ENCODE measurements at places on chromosomes 16 and 17. TPM values are rescaled to one million over a fixed set of nuclear protein-coding genes. Genes with fewer than 3 reads are reported as not detected.

GRCh38 chr17:66702106-66702936, 132.6 kb upstream of the CACNG5 start:
- no peak overlapping the region for H3K4me3 ChIP-seq
- H3K27ac ChIP-seq: peak overlapping the region; percentile 3
- peaks cover 18% of the 10 kb centered on the region for H3K36me3 ChIP-seq
- peaks cover 26% of the 10 kb centered on the region for H3K4me1 ChIP-seq
- no peak for DNase-seq
- no peaks in the 10 kb centered on the region for H3K27me3 ChIP-seq

DNA sequence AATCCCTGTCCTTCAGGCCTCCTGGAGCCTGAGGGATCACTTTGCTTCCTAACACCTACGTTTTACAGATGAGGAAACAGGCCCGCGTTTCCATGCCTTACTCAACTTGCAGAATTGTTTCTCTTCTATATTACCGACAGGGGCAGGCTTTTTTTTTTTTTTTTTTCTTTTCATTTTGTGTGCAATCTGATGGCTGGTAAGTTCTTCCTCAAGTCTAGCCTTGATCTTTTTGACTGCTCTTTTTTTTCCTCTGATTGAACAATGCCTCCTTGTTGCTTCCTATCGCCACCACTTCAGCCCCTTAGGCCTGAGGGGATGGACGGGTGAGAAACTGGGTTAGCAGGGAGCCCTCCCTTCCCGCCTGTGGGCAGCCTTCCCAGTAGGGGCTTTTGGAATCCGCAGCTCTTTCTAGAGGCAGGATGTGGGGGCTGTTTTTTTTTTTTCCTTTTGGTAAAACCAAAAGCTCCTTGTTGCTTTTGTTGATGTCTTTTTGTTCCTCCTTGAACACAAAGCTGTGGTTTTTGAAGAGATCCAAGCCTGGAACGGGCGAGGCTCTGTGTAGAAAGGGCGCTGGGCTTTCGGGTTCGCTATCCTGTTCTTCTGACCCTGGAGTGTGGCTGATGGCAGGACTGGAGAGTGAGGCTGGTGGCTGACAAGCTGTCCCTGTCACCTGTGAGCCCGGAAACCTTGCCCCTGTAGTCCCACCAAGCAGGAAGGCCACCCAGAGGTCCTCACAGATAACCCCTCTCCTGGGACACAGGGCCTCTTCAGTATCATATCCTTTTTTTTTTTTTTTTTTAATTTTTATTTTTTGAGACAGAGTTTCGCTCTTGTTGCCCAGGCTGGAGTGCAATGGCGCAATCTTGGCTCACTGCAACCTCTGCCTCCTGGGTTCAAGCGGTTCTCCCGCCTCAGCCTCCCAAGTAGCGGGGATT, 14.0 kb downstream of the LASP1 start:
- peaks cover 6% of the 10 kb centered on the region for H3K36me3 ChIP-seq
- H3K4me1 ChIP-seq: peaks cover 87% of the 10 kb centered on the region
- H3K27me3 ChIP-seq: no peaks in the 10 kb centered on the region
- peak overlapping the region; percentile 96 for H3K27ac ChIP-seq

CD300LB gene
- not detected for total RNA-seq

TOP3A gene
- 90.6 TPM for total RNA-seq

SMIM36 gene
- not detected for total RNA-seq

DNA sequence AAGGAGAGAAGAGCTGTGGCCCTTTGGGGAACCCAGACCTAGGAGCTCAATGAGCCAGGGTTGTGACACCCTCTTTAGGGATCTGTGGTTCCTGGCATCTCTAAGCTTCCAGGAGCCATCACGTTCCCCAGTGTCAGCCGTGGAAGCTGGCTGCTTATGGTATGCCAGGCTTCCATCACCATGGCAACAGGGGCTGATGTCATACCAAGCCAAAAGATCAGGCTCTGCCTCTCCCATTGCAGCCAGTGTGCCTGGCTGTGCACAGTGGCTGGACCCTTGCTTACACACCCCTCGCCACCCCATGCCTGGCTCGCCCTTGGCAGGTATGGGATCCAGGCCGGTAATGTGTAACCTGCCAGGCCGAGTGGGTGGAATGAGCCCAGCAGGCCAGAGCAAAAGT, 91.1 kb downstream of the SSH2 start:
- H3K36me3 ChIP-seq: no peaks in the 10 kb centered on the region
- H3K27me3 ChIP-seq: no peaks in the 10 kb centered on the region
- H3K27ac ChIP-seq: no peak overlapping the region
- no peak overlapping the region for H3K4me3 ChIP-seq

LDHD gene
- 0.43 TPM for total RNA-seq

C16orf54 gene
- 23.7 TPM for total RNA-seq

NME3 gene
- total RNA-seq: 55.0 TPM

CHST6 gene
- 0.07 TPM for total RNA-seq

DNA sequence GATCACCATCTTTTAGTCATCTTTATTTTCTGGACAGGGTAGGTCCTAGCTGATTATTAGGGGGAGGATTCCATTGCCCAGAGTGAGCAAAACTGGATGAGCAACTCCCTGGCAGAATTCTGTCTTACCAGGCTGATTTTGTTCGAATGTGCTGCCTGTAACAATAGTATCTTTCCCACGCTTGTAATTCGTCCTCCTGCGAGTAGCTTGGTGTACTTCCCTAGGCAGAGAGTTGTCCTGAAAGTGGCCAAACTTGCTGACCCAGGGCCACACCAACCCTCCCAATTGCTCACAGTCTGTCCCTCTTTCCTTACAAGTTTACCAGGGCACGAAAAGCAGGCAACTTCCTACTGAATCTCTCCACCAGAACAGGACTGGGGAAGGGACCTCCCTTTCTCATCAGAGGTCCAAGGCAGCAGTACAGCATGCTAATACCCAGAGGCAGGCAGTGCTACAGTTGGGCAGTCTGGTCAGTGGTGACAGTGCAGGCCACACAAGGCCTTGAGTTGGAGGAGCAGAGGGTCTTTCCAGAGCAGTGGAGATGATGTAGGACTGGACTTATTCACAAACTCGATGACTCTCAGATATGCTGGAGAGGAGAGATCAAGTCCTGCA, 67.8 kb upstream of the NLK start:
- H3K27me3 ChIP-seq: no peaks in the 10 kb centered on the region
- no peak overlapping the region for H3K27ac ChIP-seq
- H3K36me3 ChIP-seq: no peaks in the 10 kb centered on the region
- H3K4me1 ChIP-seq: no peaks in the 10 kb centered on the region
- H3K4me3 ChIP-seq: no peak overlapping the region

- peak overlapping the region; percentile 40 for H3K4me3 ChIP-seq
- H3K4me1 ChIP-seq: peaks cover 71% of the 10 kb centered on the region
- no peaks in the 10 kb centered on the region for H3K27me3 ChIP-seq
- H3K27ac ChIP-seq: peak overlapping the region; percentile 92
- no peak for DNase-seq
Measured at GRCh38 chr16:27429981-27430441, 28.0 kb downstream of the IL21R start.

DNA sequence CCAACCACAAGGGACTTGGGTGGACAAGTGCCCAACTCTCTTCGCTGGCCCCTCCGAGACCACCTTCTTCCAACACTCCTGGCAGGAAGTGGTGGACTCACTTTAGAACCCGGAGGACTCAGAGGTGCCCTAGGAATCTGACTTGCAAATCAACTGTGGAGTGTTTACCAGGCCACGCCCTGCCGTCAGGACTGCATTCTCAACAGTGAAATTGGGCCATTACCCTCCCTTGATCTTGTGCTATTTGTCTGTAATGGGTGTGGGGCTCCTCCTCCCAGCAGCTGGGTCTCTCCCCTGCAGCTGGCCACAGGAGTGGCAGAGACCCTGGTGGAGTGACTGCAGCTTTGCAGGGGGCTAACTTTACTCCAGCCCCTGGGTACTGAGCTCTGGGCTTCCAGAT, 212.2 kb upstream of the RPL38 start:
- no peaks in the 10 kb centered on the region for H3K27me3 ChIP-seq
- no peaks in the 10 kb centered on the region for H3K36me3 ChIP-seq
- no peak for DNase-seq
- H3K27ac ChIP-seq: no peak overlapping the region

DNA sequence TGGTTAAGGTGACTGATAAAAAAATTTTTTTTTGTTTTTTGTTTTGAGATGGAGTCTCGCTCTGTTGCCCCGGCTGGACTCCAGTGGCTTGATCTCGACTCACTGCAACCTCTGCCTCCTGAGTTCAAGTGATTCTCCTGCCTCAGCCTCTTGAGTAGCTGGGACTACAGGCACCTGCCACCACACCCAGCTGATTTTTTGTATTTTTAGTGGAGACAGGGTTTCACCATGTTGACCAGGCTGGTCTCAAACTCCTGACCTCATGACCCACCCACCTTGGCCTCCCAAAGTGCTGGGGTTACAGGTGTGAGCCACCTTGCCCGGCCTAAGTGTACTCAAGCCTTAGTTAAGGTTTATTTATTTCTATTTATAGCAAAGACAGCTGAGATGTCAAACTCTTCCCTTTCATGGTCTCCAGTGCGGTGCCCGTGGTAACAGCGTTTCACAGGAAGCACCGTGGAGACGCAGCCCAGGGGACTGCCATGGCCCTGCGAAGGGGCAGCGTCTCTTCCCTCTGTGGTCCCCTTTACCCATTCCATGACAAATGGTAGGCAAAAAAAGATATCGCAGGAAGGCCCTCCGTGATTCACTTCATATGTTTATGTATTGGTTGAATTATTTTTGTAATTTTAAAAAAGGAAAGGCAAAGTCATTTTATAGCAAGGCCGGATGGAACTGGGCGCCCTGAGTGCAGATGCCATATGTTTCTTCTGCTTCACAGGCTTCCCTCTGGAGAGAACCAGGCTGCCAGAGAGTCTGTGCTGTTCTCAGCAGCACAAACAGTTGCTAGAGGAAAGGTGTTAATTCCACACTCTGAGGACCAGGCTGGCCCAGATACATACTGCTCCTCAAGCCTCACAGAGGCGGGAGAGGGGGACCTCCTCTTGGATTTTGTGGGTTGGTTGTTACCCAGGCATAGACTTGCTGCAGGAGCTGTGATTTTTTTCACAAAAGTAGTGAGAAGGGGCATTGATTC, 29.2 kb downstream of the DDX19A start:
- H3K36me3 ChIP-seq: peaks cover 7% of the 10 kb centered on the region
- no peak for DNase-seq
- H3K4me3 ChIP-seq: no peak overlapping the region
- H3K27me3 ChIP-seq: no peaks in the 10 kb centered on the region
- H3K4me1 ChIP-seq: peaks cover 18% of the 10 kb centered on the region

DNA sequence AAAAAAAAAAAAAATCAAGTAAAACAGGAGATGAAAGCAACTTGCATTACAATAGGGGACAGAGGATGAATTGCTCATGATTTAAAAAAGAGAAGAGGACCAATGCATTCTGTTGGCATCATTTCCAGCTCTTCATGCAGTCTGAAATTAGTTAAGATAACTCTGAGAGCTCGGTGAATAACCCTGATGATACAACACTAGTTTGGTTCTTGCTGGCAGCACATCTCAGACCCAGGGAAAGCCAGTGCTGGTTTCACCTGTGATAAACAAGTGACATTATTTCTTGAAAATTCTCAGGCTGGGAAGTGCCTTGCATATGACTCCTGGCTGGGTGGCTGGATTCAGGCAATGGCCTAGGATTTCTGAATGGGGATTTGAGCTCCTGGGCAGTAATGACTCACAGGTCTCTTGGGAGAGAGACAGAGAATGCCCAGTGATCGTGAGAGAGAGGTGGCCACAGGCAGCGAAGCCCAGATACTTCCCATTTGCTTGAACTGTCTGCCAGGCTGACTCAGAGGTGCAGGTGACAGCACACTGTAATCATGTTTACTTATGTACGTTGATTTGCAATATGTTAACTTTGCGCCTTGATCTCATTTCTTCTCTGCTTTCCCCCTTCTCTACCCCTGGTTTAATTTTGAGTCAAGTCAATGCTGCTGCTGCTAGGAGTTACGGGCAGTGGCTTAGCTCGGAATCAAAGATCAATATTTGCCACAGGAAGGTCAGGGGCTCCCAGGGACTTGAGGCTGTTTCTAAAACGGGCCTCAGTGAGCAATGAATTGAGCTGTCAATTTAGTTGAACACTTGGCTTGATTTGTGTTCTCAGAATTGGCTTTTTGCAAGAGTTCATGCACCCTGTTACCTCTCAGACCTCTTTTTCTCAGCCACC, 27.1 kb downstream of the ARSG start:
- H3K27ac ChIP-seq: no peak overlapping the region
- DNase-seq: no peak
- H3K36me3 ChIP-seq: no peaks in the 10 kb centered on the region
- H3K27me3 ChIP-seq: no peaks in the 10 kb centered on the region
- no peak overlapping the region for H3K4me3 ChIP-seq
- peaks cover 33% of the 10 kb centered on the region for H3K4me1 ChIP-seq

PNMT gene
- 0.41 TPM for total RNA-seq

GRCh38 chr16:88453611-88454522, 787 bp downstream of the ZFPM1 start:
- H3K4me1 ChIP-seq: peaks cover 31% of the 10 kb centered on the region
- peak overlapping the region; percentile 94 for H3K4me3 ChIP-seq
- H3K27ac ChIP-seq: no peak overlapping the region
- peak; percentile 57 for DNase-seq

GRCh38 chr17:30323895-30324319, 9.9 kb downstream of the TMIGD1 start:
- peak; percentile 40 for DNase-seq
- H3K36me3 ChIP-seq: no peaks in the 10 kb centered on the region
- peak overlapping the region; percentile 31 for H3K27ac ChIP-seq
- H3K27me3 ChIP-seq: peaks cover 8% of the 10 kb centered on the region
- H3K4me3 ChIP-seq: peak overlapping the region; percentile 2
- peaks cover 31% of the 10 kb centered on the region for H3K4me1 ChIP-seq

GRCh38 chr17:265718-266117, 84.3 kb upstream of the DOC2B start:
- no peaks in the 10 kb centered on the region for H3K4me1 ChIP-seq
- H3K27me3 ChIP-seq: peaks cover 8% of the 10 kb centered on the region
- H3K36me3 ChIP-seq: peaks cover 1% of the 10 kb centered on the region
- H3K4me3 ChIP-seq: no peak overlapping the region
- DNase-seq: no peak

TNP2 gene
- total RNA-seq: not detected

PIRT gene
- total RNA-seq: not detected

ANKRD40CL gene
- total RNA-seq: not detected

- H3K4me1 ChIP-seq: peaks cover 20% of the 10 kb centered on the region
- H3K4me3 ChIP-seq: no peak overlapping the region
- no peaks in the 10 kb centered on the region for H3K27me3 ChIP-seq
- H3K27ac ChIP-seq: peak overlapping the region; percentile 48
- DNase-seq: no peak
- H3K36me3 ChIP-seq: peaks cover 6% of the 10 kb centered on the region
Measured at GRCh38 chr17:58985971-58986370, 120.7 kb downstream of the TRIM37 start.

ST6GALNAC1 gene
- total RNA-seq: 0.44 TPM

HSD3B7 gene
- 2.4 TPM for total RNA-seq

DNA sequence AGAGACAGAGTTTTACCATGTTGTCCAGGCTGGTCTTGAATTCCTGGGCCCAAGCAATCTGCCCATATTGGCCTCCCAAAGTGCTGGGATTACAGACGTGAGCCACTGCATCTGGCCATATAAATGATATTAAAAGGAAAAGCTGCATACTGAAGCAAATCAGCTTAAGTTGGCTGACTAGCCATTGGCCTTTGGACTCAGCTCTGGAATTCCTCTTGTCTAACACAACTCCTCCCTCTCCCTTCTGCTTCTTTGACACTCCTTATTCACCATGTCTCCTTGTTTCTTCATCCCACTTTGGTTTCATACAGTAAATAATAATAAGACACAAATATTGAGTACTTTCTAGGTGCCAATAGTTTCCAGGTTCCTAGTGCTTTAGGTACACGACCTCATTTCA, 7.5 kb downstream of the KRT12 start:
- no peak for DNase-seq
- no peak overlapping the region for H3K27ac ChIP-seq
- H3K27me3 ChIP-seq: no peaks in the 10 kb centered on the region
- no peaks in the 10 kb centered on the region for H3K36me3 ChIP-seq
- no peak overlapping the region for H3K4me3 ChIP-seq
- H3K4me1 ChIP-seq: no peaks in the 10 kb centered on the region

- H3K4me3 ChIP-seq: no peak overlapping the region
- no peaks in the 10 kb centered on the region for H3K27me3 ChIP-seq
- H3K36me3 ChIP-seq: no peaks in the 10 kb centered on the region
Measured at GRCh38 chr17:19409509-19409908, 1.5 kb upstream of the RNF112 start.

Data from activated T-cell treated with anti-CD3 and anti-CD28 coated beads, Interleukin-2, amount 50 U/mL, for 72 hours (primary cell).